SJSA1 (cell line): ENCODE measurements at places on chromosomes 4 and X. TPM values are rescaled to one million over a fixed set of nuclear protein-coding genes. Genes with fewer than 3 reads are reported as not detected.

Gene ZIC3
- not detected in 2 replicates for total RNA-seq

- H3K27me3 ChIP-seq, result no peaks in the 10 kb centered on the region
- H3K27ac ChIP-seq, result peak overlapping the region; percentile 62
- peak; percentile 60 for DNase-seq
- no peak overlapping the region for H3K4me3 ChIP-seq
Measured at GRCh38 chrX:13279279-13280018, 40.4 kb downstream of the ATXN3L start.

DNA sequence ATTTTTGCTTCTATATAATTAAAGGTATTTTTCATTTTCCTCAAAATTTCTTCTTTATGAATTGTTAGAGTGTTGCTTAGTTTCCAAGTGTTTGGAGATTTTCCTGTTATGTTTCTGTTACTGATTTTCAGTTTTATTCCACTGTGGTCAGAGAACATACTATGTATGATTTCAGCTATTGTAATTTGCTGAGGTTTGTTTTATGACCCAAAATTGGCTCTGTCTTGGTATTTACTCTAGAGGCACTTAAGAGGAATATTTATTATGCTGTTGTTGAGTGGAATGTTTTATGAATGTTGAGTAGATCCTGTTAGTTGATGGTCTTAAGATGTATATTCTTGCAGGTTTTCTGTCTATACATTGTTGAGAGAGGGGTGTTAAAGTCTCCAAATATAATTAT lies 263.5 kb downstream of the PABPC4L start:
- H3K4me3 ChIP-seq, result no peak overlapping the region
- no peaks in the 10 kb centered on the region for H3K27me3 ChIP-seq
- H3K4me1 ChIP-seq, result no peaks in the 10 kb centered on the region
- DNase-seq, result no peak
- no peak overlapping the region for H3K27ac ChIP-seq

GRCh38 chr4:95250544-95251137 lies 298.1 kb downstream of the UNC5C start:
- no peaks in the 10 kb centered on the region for H3K36me3 ChIP-seq
- no peak overlapping the region for H3K27ac ChIP-seq
- no peaks in the 10 kb centered on the region for H3K4me1 ChIP-seq

GRCh38 chr4:35975617-35976355 lies 268.5 kb downstream of the ARAP2 start:
- no peaks in the 10 kb centered on the region for H3K4me1 ChIP-seq
- no peaks in the 10 kb centered on the region for H3K36me3 ChIP-seq
- no peak overlapping the region for H3K4me3 ChIP-seq
- no peak for DNase-seq
- H3K27ac ChIP-seq, result no peak overlapping the region
- no peaks in the 10 kb centered on the region for H3K27me3 ChIP-seq

DNA sequence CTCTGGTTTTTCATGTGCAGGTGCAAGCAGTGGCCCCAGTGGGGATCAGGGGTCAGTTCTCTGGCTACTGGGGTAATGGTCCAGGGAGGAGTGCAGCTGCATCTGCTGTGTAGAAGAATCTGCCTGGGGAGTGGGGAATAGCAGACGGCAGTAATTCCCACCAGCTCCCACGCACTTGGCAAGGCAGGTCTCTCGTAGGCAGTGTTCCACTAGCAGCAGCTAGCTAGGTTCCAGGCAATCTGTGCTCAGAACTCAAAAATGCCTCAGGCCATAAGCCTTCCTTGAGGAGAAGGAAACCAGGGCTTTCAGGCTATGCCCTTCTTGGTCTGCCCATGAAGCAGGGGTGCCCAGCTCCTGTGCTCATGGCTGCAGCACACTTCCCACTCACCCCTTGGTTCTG lies 38.8 kb downstream of the DCLK2 start:
- no peak for DNase-seq
- no peaks in the 10 kb centered on the region for H3K36me3 ChIP-seq
- H3K27me3 ChIP-seq, result no peaks in the 10 kb centered on the region
- no peak overlapping the region for H3K27ac ChIP-seq

- no peaks in the 10 kb centered on the region for H3K27me3 ChIP-seq
- H3K4me3 ChIP-seq, result no peak overlapping the region
- no peak for DNase-seq
- H3K27ac ChIP-seq, result no peak overlapping the region
Measured at GRCh38 chrX:123797543-123798447, 62.1 kb upstream of the XIAP start.

DNA sequence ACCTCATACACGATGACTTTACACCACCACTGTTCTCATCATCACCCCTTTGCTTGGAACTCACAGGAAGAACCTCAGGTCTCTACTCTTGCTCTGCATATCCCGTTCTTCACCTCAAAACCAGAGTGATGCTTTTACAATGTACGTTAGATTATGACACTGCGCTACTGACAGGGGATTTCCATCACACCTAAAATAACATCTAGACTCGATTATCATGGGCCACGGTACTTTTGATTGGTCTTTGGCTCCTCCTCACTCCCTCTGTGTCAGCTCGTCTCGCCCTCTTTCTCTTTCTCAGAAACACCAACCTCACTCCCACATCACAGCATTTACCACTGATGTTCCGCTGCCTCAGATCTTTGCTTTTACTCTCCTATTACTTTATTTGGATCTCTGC lies 172.4 kb downstream of the TLL1 start:
- H3K4me3 ChIP-seq, result no peak overlapping the region
- DNase-seq, result no peak
- H3K36me3 ChIP-seq, result no peaks in the 10 kb centered on the region
- no peaks in the 10 kb centered on the region for H3K4me1 ChIP-seq
- H3K27me3 ChIP-seq, result peaks cover 5% of the 10 kb centered on the region; the same call in 1 of the 2 replicates
- H3K27ac ChIP-seq, result no peak overlapping the region

GRCh38 chr4:58553679-58554078 lies 1443.5 kb upstream of the IGFBP7 start:
- no peak overlapping the region for H3K27ac ChIP-seq
- H3K4me3 ChIP-seq, result no peak overlapping the region
- no peak for DNase-seq
- no peaks in the 10 kb centered on the region for H3K36me3 ChIP-seq
- no peaks in the 10 kb centered on the region for H3K4me1 ChIP-seq

DNA sequence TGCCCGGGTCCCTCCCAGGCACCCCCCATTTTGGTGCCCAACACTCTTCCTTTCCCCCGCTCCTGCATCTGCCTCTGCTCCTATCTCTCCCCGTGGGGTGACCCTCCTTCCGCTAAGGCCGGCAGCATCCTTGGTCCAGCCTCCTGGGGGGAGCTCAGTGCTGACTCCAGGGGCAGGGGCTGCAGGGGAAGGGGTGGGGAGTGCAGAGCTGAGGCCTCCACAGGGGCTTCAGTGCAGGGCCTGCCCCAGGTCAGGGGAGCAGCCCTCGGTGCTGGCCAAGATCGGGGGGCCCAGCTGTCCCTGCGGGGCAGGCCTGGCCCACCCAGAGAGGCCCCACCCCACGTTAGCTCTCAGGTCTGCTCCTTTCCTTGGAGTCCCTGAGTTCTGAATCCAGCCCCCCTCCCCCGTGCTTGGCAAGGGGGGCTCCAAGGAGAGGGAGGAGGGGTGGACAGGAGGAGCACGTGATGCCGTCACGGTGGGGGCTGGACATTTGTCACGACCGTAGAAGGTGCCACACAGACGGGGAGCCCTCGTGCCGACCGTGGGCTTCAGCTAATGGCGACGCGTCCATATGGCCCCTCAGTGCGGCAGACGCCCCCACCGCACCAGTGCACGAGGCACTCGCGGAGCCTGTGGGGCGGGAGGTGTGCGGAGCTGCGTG lies 63.5 kb upstream of the ADRA2C start:
- DNase-seq, result no peak
- no peak overlapping the region for H3K27ac ChIP-seq
- peaks cover 27% of the 10 kb centered on the region for H3K27me3 ChIP-seq
- no peak overlapping the region for H3K4me3 ChIP-seq

DNA sequence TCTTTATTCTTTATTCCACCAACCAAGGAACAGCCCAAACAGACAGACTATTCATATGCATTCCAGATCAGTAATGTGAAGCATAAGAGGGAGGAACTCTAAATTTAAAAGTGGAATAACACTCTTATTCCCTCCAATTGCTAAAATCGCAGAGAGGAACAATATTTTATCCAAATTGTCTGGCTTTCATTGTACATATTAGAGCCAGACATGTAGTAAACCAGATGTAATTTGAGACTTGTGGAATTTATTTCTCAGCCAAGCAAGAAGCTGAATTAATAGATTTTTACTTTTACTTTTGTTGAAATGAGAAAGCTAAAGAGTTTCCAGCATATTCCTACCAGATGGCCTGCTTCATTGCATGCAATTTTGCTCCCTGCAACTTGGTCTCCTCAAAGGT lies 674.6 kb upstream of the SLIT2 start:
- H3K27me3 ChIP-seq, result no peaks in the 10 kb centered on the region
- DNase-seq, result no peak
- H3K4me1 ChIP-seq, result no peaks in the 10 kb centered on the region
- H3K27ac ChIP-seq, result no peak overlapping the region
